ENCODE measurements at places on chromosomes 2 and 18.

GRCh38 chr18:906416-907114 lies 1.9 kb downstream of the ADCYAP1 start:
- no peak for DNase-seq

DNA sequence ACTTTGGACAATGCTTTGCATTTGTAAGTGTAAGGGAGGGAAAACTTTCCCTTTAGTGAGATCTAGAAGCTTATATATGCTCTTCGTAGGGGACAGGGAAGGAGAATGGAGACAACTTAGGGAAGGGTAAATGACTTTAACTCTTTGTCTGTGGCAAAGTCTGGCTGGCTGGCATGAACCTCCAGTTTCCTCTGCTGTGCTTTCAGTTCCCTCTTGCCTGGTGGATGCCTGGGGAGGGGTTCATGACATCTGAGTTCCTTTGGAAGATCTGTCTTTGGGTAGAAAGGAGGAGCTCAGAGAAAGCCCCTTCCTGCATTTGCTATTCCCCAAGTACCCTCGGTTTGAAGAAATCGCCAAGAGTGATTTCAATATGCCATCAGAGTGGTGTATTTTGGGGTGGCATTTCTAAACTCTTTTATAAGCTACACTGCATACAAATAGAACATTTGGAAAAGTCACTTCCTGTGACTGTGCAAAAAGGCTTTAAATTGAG lies 143.6 kb downstream of the VAPA start:
- no peak for DNase-seq

GRCh38 chr18:2471523-2471922 lies 99.8 kb downstream of the METTL4 start:
- DNase-seq = no peak

GRCh38 chr18:71443706-71444480 lies 1100.2 kb downstream of the CBLN2 start:
- no peak for DNase-seq

DNA sequence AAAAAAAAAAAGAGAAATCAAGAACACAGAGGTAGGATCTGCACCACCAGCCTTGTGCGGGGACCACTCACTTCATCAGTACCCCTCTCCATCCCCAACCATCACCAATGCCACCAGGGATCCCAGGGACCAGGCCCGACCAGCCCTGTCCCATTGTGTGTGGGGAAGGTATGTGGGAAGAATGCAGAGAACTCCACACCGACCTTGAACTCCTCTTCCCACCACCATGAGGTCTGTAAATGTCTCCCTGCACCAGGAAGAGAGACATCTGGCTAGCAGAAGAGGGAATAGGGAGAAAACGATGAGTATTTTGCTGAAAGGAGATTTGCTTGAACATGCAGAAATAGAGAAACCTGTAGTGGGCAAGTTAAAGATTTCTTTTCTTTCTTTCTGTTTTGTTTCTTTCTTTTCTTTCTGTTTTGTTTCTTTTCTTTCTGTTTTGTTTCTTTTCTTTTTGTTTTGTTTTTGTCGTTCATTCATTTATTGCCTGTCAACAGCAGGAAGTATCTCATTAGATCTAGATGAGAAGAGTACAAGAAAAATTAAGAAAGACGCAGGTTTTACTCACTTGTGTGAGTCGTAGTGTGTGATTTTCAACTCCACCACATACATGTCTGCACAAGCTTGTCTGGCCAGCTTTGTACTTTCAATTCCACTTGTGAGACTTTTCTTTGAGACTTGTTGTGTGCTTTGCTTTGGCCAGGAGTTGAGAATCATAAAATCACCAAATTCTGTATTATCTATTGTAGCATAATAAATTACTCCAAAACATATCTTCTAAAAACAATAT lies 179.8 kb upstream of the HAAO start:
- DNase-seq = no peak

- DNase-seq = no peak
These were observed 164.6 kb downstream of the HDAC4 start for GRCh38 chr2:239236043-239236807.

- no peak for DNase-seq
These were observed 23.7 kb downstream of the FAM178B start for GRCh38 chr2:96962567-96963203.

DNA sequence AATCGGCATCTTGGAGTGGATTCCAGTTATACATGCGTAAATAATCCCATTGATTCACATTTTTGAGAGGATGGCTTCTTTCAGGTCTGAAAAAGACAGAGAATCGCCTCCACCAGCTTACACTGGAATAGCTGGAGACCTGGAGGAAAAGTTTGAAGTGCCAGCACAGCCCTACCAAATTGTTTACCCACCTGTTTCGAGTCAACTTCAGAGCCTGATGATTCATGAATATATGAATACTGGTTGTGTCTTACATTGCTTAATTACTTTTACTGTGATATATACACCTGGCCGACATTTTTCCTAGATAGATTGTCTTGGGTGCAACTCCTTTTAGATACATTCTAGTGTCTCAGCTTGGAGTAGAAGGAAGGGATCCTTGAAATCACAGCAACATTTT lies 335 bp upstream of the NCKAP5 start:
- DNase-seq = no peak

DNA sequence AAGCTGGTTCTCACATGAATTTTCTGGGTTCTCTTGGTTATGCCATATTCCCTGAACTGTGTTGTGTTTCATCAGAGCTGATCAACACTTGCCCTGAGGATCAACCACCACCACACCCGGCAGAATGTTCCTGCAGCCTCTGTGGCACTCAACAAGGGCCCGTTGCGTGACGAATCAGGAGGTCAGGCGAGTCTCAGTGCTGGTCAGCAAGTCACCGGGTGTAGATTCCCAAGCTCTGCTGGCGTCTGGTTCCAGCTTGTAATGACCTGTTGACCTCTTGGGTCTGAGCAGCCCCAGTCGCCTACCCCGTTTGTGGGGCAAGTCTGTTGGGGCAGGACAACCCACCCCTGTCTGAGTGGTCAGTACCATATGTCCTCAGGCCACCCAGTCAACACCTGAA lies 46.0 kb downstream of the ADCY3 start:
- no peak for DNase-seq

DNA sequence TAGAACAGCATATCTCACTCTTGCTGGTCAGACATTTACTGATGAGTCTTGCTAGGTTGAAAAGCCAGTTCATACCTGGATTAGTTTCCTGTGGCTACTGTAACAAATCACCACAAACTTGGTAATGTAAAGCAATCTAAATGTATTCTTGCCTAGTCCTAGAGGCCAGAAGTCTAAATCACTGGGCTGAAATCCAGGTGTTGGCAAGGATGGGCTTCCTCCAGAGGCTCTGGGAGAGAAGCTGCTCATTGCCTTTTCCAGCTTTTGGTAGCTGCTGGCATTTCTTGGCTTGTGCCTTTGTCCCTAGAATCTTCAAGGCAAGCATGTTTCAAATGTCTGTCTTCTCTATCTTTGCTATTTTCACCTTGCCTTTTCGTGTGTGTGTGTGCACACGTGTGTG lies 62.3 kb upstream of the MAP4K3 start:
- DNase-seq = no peak

DNA sequence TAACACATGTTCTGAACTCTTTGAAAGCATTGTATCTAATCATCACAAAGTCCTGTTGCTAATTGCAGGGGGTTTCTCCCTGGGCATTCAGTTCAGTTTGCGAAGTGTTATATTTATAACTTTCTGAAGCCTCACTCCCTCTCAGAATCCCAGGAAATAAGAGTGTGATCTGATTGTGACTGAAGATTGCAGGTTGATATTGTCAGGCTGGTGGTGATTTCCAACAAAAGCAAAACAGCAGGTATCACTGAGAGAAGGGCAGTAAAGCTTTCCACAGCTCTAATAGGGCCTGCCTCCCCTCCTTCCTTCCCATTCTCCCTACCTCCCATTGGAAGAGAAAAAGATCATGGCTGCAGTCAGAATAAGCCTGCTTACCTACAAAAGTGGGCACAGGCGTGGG lies 466.7 kb upstream of the FSHR start:
- no peak for DNase-seq

DNA sequence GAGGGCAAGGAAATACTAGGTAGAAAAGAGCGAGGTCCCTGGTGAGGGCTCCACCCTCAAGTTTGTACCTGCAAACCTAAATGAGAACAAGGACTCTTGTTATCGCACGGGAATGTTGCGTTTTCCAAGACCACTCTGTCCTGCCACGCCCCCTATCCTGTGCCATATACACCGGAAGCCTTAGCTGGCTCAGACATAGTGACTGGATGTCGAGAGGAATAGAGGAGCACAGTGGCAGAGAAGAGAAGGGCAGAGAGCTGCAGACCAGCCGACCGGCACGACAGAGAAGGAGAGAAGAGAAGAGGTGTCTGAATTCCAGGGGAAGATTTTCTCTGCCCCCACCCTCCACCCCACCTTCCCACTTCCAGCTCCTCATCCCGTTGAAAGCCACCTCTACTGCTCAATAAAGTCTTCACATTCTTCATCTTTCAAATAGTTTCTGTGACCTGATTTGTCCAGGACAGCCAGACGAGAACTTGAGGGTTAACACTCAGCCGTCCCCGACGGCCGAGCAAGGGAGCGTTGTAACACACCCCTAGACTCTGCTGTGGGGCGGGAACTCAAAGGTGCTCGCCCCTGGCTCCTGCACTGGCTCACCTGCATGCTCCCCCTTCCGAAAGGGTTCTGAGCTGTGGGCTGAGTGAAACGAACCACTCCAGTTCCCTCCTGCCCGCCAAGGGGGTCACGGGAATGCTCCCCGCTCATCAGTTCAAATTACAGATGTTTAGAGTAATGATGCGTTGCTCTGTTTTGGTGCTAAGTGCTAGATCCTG lies 24.9 kb upstream of the COL3A1 start:
- DNase-seq = no peak

- DNase-seq = no peak
These were observed 27.3 kb upstream of the GPR17 start for GRCh38 chr2:127618551-127619202.

- no peak for DNase-seq
These were observed 27.0 kb downstream of the LDLRAD4 start for GRCh38 chr18:13245481-13246000.

DNA sequence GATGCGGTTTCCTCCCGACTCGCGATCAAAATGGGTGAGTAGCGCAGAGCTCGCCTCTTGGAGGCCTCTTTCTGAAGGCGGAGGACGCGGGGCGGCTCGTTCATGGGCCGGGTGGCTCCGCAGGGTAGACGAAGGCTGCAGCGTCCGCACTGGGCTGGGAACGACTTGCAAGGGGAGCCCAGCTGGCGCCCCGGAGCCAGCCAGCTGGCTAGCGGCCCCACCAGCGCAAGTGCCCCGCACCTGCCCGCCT lies 328 bp upstream of the PASK start:
- no peak for DNase-seq

GRCh38 chr2:149586063-149586462 lies 1.5 kb downstream of the MMADHC start:
- no peak for DNase-seq
